ENCODE measurements at places on chromosomes 4 and X.

GRCh38 chr4:54863571-54864255, 206.0 kb downstream of the KIT start:
- DNase-seq, result no peak

DNA sequence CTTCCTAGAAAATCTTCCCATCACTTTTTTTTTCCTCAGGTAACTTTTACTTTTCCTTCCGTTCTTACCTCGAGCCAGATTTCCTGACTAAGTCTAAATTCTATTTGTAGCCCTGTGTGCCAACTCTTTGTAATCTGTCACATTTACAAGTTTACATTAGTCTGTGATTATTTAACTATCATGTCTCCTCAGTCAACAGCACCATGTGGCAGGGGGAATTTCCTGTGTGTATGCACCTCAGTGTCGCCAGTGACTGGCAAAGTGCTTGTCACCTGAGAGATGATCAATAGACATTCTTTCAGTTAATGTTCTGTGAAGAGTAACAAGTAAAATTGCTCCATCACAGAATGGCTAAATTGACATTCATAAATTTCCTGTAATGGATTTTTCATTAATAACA, 468.5 kb downstream of the PDGFC start:
- no peak for DNase-seq

- DNase-seq, result no peak
These were observed 37.4 kb upstream of the DHRSX start for GRCh38 chrX:2538031-2538757.

- DNase-seq, result peak; percentile 4
These were observed 33.2 kb downstream of the FGFRL1 start for GRCh38 chr4:1044469-1045192.

GRCh38 chr4:17117746-17118145, 219.3 kb upstream of the LDB2 start:
- no peak for DNase-seq

DNA sequence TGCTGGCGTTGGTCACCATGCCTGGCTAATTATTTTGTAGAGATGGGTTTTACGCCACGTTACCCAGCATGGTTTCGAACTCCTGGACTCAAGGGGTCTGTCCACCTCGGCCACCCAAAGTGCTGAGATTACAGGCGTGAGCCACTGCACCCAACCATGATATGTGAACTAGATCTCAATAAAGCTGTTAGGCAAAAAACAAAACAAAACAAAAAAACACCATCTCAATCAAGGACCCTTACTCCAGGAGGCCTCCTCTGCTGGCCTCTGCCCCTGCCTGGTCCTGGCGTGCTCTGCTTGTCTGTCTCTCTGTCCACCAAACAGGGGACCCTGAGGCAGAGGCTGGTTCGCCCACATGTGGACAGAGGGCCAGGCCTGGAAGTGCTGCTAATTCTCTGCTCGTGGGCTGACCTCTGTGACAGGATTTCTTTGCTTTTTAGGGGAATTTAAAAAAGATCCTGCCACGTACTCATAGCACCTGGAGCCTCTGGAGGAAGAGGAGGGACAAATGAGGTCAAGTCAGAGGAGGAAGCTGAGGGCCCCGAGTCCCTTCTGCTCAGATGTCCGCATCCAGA, 32.7 kb upstream of the WFS1 start:
- no peak for DNase-seq

DNA sequence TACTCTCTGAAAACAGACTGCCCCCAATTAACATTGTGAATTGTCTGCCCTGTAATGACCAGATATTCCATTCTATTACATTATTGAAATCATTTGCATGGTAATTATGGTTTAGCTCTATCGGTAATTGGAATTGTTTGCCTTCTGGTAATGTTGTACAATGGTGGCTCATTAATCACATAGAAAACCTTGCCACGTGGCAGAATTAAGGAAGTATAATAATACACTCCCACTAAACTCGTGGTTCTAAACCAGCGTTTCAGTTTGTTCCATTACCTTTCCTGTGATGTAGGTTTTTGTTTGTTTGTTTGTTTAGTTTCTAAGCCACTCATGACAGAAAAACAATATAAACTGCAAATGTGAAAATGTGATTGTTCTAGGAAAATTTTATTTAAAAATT, 45.1 kb upstream of the TAPT1 start:
- DNase-seq, result no peak

- DNase-seq, result no peak
These were observed 457.1 kb upstream of the BOD1L1 start for GRCh38 chr4:14084598-14084997.

- DNase-seq, result no peak
These were observed 374.6 kb upstream of the SLC7A11 start for GRCh38 chr4:138616775-138617174.

DNA sequence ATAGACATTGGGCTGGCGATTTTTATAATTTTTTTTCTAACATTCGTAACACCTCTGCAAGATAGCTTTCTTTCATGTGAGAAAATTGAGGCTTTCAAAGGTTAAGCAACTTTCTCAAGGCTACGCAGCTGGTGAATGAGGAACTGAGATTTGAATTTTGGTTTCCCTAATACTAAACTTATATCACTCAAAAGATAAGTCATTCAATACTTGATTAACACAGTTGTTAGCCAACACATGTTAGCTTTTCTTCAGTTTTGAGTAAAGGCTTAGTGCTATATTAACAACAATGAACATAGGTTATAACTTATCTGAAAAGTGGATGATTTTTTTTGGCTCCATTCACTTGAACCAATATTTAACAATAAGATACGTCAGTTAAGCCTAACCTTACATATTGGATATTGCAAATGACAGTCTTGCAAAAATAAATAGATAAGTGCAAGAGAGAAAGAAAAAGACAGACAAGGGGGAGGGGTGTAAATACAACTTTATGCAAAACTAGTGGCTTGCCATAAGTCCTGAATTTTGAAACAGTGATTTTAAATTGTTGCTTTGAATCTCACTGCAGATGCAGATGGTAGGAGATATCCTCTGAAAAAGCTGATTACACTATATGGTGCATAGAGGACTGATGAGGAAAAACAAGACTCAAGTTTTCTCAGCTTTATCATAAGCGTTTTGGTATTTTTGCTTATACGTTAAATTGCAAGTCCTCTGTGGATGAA, 11.1 kb upstream of the GPM6A start:
- DNase-seq, result no peak

GRCh38 chrX:56288608-56289007, 56.5 kb downstream of the KLF8 start:
- no peak for DNase-seq

DNA sequence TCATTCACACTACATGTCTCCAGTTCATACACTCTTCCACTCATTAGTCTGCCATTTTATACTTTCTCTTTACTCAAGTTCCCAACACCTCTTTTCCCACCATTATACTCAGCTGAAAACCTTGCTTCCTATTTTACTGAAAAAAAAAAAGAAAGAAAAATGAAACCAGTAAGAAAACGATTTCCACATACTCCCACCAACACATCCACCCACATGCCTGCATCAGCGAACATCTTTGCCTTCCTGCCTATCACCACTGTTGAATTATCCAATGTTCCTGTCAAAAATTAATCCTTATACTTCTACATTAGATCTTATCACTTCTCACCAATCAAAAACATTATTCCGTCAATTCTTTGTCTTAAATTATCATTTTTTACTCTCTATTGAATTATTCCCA, 188.1 kb upstream of the FAM241A start:
- peak; percentile 57 for DNase-seq

DNA sequence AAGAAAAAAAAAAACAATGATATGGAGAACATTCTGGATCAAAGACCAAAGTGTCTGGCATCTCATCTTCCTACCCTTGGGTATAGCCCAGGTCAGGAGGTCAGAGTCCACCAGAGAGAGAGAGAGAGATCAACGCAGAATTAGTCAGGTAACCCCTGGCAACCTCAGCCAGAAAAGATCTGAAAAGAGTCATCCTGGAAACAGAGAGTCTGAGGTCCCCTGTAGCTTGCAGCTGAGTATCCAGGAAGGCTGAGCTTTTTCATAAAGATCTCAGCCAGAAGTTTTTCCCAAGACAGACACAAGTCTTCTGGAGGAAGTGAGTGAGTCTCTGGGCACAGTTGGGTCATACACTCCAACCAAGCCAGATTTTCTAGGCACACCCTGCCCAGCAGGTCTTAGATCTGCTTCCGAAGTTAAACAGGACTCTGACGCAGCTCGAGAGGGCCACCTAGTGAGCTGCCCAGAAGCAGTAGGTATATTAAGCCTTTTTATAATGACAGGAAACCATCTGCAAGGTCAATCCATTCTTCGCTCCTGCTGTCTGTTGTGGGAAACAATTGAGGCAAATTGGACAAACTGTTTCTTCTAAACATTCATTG, 35.7 kb downstream of the ACE2 start:
- DNase-seq, result peak; percentile 57

GRCh38 chr4:61514991-61515390, 314.9 kb downstream of the ADGRL3 start:
- no peak for DNase-seq

DNA sequence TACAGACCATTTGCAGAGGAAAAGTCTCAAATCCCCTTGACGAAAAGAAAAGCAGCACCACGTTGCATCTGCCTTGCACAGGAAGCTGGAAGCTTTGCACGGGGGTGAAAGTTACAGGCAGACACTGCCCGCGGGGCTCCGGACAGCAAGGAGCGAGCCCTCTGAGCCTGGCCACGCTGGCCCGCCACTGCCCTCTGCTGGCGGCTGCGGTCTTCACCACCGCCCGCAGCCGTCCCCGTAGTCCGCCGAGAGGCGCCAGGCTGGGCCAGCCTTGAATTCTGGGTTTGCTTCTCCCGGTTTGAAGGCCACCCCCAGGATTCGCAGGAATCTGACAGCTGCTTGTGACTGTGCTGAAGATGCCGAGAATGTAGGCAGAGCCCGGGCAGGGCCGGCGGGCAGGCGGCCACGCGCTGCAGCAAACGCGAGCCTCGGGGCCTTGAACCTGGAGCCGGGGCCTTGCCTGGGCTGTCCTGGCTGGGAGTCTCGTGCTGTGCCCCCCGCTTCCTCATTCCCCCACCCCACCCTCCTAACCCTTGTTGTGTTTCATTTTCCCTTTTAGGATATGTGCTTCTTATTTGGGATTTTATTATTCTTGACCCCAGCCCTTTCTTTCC, 49.2 kb downstream of the ENPP6 start:
- DNase-seq, result peak; percentile 76

DNA sequence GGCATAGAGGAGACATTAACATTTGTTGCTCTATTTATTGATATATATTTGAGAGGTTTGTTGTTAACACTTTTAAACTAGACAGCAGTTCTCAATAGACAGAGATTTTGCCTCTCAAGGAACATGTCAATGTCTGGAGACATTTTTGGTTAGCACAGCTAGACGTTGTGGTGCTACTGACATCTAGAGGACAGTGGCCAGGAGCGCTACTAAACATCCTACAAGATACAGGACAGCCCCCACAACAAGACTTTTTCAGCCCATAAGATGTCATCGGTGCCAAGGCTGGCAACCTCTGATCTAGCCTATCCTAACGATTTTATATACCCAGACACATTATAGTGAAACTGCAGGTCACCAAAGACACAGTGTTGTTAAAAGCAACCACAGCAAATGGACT, 18.4 kb upstream of the CTSO start:
- DNase-seq, result peak; percentile 43

- DNase-seq, result no peak
These were observed 709.8 kb upstream of the HS3ST1 start for GRCh38 chr4:12138488-12138887.

GRCh38 chrX:141314441-141314840, 72.1 kb upstream of the SPANXC start:
- DNase-seq, result no peak

DNA sequence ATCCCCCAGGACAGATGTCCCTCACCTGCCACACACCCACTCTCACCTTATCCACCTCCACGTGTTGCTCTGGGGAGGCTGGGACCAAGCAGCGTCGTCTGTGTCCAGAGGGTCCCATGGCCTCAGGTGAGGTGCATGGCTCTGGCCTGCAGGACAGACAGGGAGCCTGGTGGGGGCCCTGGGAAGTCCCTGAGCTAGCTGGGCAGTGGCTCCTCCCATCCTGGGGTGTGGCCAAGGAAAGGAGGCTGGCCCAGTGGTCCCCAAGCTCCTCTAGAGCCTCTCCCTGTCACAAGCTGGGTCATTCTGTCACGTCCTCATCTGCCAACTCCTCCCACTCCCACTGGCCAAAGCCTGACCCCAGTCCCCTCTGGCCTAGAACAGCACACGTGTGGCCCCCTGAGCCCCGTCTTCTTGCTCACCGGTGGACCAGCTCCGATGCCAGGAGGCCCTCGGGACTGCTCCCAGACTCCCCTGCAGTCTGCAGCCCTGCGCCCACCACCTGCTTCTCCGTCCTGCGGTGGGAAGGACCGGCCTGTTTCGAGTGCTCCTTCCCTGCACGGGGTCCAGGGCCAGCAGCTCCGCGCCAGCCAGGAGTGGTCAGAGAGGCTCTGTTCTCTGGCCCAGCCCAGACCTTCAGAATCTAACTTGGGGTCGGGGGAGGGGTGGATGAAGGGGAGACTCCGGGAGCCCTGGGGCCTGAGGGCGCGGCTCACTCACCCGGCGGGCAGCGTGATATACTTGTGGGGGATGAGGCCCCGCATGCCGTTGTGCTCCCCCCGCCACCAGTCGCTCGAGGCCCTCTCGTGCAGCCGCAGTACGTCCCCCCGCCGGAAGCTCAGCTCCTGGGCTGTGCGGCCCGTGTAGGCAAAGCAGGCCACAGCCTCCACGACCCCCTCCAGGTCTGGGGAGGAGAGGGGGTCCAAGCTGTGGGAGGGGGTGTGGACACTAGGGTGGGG, 4.8 kb downstream of the AVPR2 start:
- no peak for DNase-seq

- no peak for DNase-seq
These were observed 107.3 kb upstream of the ENPP6 start for GRCh38 chr4:184324939-184325477.

GRCh38 chrX:147788641-147789350, 122.9 kb upstream of the FMR1 start:
- no peak for DNase-seq

DNA sequence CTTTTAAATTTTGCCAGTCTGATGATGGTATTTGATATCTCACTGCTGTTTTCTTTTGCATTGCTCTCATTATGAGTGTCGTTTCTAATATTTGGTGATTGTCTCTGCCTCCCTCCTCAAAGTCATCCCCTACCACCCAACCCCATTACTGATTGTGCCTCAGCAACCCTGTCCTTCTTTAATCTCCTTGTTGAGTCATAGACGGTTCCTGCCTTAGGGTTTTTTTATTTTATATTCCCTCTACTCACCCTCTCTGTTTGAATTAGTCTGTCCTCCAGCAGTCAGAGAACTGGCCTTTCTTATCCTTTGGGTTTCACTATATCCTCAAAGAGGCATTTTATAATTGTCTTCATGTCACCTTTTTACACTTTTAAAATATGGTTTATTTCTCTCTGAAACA, 409.3 kb upstream of the CPEB2 start:
- no peak for DNase-seq

GRCh38 chr4:140466146-140466545, 31.9 kb downstream of the MGAT4D start:
- DNase-seq, result no peak

GRCh38 chr4:138205531-138206233, 36.5 kb downstream of the SLC7A11 start:
- DNase-seq, result no peak

- no peak for DNase-seq
These were observed 34.2 kb downstream of the FAT1 start for GRCh38 chr4:186689476-186689875.
